ENCODE measurements at places on chromosomes 4 and X.

- no peak for DNase-seq
Observed at GRCh38 chr4:38189445-38189844, 229.2 kb downstream of the PTTG2 start.

GRCh38 chrX:71615954-71616353 lies 2.4 kb downstream of the CXCR3 start:
- no peak for DNase-seq

GRCh38 chr4:40613456-40613855 lies 16.2 kb downstream of the RBM47 start:
- DNase-seq = no peak

DNA sequence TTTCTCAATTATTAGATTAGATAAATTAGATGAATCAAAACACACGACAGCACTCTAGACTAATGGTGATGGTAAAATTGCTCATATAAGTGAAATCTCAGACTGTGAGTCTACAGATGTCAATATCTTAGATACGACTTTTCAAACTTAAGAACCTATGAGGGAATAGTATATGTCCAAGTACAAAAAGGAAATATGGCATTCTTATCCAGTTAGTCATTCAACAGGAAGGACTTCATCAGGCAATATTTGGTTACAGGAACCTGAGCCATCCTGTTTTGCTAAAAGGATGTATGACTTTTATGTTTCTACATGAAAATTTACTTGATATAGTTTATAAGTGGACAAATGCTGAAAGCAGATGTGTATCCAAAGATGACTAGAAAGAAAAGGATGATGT lies 107.0 kb downstream of the CT47B1 start:
- DNase-seq = no peak

GRCh38 chrX:27964432-27964831 lies 16.8 kb downstream of the DCAF8L1 start:
- no peak for DNase-seq

DNA sequence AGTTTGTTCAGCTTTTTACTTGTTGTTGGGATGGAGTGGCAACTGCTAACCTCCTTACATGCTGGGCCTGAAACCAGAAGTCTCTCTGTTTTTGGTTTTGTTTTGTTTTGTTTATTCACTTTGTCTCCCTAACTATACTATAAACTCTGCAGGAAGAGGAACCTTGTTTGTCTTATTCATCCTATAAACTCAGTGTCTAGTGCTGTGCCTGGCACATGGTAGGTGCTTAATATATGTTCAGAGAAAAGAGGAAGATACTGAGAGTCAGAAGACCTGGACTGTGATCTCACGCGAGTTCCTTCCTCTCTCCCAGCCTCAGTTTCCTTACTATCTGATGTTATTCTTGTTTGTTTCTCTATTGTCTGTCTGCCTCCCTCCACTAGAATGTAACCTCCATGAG lies 71.3 kb downstream of the PRPS1 start:
- DNase-seq = no peak

Data from amygdala (tissue), 56 donors.